ENCODE measurements at places on chromosomes 2 and 18.

- no peak for DNase-seq
Observed at GRCh38 chr2:134955744-134956143, 37.1 kb downstream of the CCNT2 start.

DNA sequence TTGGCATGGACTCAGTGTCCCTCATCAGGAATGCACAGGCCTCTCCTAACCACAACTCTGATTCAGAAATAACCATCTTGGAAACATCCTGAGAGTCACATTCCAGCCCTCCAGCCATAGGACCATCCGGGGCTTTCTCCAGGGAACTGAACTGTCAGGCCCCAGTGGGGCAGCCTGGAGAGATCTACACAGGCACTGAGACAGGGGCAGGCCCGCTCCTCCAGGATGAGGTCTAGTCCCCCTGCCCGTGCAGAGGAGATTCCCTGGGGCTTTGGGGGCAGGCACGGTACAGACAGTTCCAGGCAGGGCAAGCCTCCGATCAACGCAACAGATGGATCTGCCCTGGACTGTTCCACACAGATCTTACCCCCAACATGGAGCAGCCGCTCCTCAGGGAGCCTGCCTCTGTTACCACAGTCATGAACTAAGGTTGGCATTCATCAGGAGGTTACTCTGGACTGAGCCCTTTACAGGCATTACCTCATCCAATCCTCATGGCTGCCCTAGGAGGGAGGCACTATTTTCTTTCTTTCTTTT lies 12.0 kb downstream of the KCNK3 start:
- DNase-seq, result no peak

DNA sequence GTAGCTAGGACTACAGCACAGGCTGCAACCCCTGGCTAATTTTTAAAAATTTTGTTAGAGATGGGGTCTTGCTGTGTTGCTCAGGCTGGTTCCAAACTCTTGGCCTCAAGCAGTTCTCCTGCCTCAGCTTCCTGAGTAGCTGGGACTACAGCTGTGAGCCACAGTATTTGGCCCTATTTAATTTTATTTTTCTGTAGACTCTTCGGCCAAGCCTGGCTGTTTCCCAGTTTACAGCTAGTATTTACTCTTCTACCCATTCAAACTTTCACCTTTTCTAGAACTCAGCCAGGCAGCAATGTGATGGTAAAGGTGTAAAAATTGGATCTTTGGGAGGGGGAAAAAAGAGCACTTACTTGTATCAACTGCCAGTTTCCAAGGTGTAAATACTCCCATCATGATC lies 35.3 kb downstream of the SH3RF3 start:
- no peak for DNase-seq

DNA sequence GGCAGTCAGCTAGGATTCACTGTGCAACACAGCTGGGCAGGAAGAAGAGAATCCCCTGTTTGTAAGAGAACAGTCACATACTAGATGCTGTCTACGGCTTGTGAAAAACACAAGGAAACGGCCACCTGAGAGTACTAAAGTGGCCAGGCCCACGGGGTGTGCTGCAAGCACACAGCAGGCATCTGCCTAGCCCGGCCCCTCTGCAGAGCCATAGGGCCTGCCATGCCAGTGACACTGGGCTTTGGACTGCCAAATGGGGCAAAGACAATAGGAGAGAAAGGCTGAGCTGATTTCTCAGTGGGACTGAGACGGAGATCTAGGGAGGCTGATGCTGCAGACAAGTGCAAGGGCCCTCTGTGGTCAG lies 10.3 kb downstream of the TUBB6 start:
- DNase-seq, result no peak

- no peak for DNase-seq
Observed at GRCh38 chr2:73301636-73302035, 8.3 kb upstream of the EGR4 start.
